ENCODE measurements at places on chromosomes 6 and 20.

DNA sequence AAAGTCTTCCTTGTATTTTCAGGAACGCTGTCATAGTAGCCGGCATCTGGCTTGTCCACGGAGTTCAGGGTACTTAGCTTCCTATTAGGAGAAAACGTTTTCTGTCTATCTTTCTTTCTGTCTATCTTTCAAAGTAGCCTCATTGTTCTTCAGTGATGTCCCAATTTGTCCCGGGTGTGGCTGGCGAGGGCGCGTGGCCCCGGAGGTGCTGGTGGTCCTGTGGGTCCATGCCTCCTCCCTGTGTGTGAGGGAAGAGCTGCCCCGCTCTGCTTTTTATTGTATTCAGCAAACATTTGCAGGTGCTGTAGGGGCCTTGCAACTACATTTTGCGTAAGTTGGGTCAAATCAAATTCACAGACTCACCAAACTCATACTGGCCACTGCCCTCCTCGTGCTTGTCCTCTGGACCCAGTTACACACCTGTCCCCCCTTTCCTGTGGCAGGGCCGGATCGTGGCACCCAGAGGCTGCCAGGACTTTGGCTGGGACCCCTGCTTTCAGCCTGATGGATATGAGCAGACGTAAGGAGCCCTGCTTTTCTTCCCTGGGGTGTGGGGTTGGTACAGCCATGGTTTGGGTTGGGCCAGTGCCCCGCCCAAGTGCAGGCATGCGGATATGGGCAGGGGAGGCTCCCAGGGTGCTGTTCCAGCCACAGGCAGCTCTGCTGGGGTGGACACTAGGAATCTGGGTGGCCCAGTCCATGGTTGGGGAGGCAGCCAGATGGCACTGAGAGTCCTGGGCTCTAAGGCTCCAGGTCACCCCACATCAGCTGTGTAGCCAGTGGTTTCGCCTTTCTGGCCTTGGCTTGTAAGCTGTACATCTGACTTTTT, 12.3 kb downstream of the ITPA start:
- DNase-seq: no peak

DNA sequence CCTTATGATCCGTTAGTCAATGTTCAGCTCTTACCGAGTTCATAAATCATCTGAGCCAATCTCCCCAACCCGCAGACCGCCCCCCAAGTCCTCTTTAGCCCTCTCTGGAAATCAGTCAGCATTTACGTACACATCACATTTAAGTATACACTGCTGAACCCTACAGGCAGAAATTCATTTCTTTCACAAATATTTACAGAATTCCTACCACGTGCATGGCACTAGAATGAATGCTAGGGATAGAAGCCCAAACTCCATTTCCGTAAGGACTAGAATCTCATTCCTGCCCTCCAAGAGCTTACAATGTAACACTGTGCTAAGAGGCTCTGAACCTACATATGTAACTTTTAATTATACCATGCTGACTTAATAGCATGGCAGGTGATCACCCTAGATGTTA, 1.8 kb downstream of the OSER1 start:
- no peak for DNase-seq

- no peak for DNase-seq
These were observed 24.6 kb upstream of the TAAR1 start for GRCh38 chr6:132683543-132683942.

- no peak for DNase-seq
These were observed 62.1 kb upstream of the ADGRB3 start for GRCh38 chr6:68572975-68573374.
